ENCODE measurements at places on chromosomes 16 and 17.

- DNase-seq, result no peak
These were observed 26.9 kb downstream of the SEC14L1 start for GRCh38 chr17:77167472-77168306.

- no peak for DNase-seq
These were observed 44.0 kb upstream of the AKTIP start for GRCh38 chr16:53546988-53547391.

GRCh38 chr17:10713318-10713717 is 15.9 kb downstream of the ADPRM start:
- DNase-seq, result no peak

- no peak for DNase-seq
These were observed 6.1 kb downstream of the NOD2 start for GRCh38 chr16:50699326-50700159.

GRCh38 chr17:28500712-28501379 is 5.3 kb upstream of the FOXN1 start:
- DNase-seq, result no peak

- no peak for DNase-seq
These were observed 173.1 kb upstream of the NLRP1 start for GRCh38 chr17:5757314-5757907.

- DNase-seq, result no peak
These were observed 1.4 kb upstream of the CA7 start for GRCh38 chr16:66842765-66843164.

- DNase-seq, result no peak
These were observed 296.6 kb upstream of the PMFBP1 start for GRCh38 chr16:72468582-72468981.

DNA sequence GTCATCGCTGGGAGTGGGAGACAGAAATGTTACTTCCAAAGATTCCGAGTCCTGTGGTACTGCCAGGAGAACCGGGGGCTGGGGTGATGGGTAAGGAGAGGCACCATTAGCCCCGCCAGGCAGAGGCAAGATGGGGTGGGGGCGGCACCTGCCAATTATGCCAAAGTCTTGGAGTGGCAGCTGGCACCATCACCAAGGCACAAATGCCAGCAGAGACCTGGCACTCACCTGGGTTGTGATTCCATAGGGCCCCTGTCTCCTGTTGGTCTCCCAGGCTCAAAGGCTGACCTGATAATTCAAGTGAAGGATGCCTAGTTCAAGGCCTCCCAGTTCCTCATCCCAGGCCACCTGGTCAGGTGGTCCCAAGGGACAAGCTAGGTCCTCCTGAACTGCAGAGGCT is 7.6 kb downstream of the NXPH3 start:
- peak; percentile 31 for DNase-seq

- no peak for DNase-seq
These were observed 618.5 kb downstream of the KCNJ2 start for GRCh38 chr17:70787721-70788300.

DNA sequence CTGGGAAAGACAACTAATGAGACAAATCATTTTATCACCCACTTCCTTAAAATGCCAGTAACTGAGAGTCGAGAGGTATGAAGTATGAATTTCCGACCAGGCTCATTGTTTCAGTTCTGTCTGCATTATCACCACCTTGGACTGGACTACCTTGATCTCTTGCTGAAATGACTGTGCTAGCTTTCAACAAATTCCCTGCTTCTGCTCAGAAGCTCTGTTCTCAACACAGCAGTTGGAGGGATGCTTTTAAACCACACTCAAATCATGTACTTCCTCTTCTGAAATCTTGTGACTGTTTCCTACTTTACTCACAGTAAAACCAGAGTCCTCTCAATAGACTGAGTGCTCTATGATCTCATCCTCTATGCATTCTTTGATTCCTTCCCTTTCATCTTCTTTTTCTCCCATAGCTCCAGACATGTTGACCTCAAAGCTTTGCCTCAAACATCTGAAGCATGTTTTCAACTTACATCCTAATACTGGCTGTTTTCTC is 195.8 kb downstream of the KCNJ2 start:
- DNase-seq, result no peak

DNA sequence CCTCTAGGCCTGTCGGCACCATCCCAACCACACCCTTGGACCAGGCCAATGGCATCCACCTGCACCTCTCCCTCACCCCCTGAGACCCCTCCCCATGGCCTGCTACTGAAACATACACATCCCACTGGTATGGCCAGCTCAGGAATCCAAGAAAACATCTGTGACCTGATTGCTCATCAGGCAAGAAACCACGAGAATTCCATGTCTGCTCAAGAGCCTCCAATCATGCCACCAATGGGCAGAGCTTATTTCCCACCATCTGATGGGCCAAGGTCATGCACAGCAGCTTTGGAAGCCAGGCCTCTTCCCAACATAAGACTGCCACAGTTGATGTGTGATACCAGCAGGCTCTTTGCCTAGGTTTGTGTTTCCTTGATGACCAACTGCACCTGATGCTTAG is 190.1 kb downstream of the C16orf78 start:
- no peak for DNase-seq

DNA sequence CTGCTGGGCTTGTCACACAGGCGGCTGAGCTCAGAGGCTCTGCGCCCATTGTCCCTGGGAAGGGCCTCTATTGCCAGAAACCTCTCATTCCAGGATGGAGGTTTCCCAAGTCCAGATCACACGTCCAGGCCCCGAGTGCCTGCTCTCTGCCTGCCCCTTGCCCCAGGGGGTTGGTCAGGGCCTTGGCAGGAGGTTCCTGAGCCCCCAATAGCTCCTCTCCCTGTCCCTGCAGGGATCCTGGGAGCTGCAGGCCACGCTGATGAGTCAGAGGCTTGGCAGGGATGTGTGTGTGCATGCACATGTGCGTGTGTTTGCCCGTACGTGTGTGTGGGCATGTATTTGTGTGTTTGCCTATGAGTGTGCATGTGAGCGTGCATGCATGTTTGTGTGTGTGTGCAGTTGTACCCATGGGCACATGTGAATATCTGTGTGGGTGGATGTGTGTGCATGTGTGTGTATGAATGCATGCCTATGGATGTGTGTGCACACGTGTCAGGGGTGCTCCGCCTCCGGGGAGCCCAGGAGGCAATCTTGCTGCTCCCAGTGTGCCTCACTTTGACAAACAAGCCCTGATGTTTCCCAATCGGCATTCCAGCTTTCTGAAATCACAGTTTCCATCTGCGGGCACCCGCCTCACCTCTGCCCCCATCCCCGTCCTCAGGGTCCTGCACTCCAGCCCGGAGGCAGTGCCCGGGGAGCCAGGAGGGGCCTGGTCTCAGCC is 98.4 kb upstream of the GSE1 start:
- peak; percentile 65 for DNase-seq

DNA sequence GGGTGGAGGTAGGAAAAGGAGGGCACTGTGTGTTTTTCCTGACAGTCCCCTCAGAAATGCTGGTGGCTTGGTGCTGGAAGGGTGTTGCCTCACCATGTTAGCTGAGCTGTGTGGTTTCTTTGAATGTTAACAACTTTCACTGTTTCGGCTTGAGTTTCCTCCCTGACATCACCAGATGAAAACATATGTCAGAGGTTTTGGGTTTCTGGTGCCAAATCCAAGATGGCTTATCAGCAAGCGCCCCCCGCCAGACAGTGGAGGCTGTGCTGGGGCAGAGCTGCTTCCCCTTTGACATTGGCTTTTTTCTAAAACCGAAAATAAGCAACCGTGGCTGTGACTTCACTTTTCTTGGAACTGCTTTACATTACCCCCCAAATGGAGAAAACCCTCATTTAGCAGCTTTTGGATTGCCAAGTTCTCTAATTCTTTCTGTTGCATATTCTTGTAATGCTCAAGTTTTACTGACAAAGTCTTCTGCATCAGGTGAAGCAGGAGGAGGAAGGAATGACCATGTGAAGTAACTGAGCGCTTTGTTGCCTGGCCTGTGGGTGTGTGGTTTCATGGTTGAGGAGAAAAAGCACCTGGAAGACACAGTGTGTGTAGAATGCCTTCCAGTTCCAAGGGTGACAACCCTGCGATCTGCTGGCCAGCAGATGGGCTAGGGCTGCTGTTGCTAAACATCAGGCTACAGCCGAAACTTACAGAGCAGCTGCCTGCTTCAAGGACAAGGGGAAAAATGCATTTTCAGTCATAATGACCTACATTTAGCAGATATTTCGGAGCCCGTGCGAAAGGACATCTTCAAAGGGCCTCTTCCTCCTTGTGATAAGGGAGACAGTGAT is 9.7 kb downstream of the RMI2 start:
- DNase-seq, result no peak

- no peak for DNase-seq
These were observed 53.4 kb upstream of the CBX4 start for GRCh38 chr17:79892457-79893241.

- no peak for DNase-seq
These were observed 6.4 kb upstream of the LGALS3BP start for GRCh38 chr17:78986048-78986648.

DNA sequence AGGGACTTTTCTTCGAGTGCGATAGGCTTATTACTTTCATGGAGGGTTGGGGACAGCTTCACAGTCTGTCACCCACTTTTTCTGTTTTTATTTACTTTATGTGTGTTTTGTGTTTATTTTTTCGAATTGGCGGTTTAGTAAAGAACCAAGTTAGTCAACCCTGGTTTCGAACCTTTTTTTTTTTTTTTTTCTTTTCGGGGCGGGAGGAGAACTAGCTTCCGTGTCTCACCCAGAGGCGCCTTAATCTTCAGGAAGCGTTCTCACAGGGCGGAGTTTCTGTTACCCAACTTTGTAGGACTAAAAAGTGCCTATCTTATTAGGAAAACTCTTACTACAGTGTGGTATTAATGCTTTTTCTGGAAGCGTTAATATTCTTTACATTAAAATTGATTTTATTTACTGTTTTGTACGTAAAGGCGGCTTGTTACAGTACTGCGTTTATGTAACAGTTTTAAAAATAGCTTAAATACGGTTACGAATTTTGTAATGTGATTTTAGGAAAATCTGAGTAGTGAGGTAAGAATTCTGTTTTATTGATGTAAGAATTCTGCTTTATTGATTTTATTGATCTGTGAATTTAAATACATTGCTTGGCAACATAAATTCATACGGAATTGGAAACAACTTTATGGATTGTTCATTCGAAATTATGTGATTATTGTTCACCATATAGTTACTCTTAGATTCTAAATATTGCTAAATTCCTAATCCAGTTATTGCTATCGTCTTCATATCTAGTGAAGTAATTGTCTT is 885 bp downstream of the ZNF207 start:
- DNase-seq, result peak; percentile 31

- DNase-seq, result no peak
These were observed 37.2 kb downstream of the C16orf82 start for GRCh38 chr16:27103954-27104353.

- DNase-seq, result no peak
These were observed 170.1 kb downstream of the CDK5R1 start for GRCh38 chr17:32656886-32657285.

DNA sequence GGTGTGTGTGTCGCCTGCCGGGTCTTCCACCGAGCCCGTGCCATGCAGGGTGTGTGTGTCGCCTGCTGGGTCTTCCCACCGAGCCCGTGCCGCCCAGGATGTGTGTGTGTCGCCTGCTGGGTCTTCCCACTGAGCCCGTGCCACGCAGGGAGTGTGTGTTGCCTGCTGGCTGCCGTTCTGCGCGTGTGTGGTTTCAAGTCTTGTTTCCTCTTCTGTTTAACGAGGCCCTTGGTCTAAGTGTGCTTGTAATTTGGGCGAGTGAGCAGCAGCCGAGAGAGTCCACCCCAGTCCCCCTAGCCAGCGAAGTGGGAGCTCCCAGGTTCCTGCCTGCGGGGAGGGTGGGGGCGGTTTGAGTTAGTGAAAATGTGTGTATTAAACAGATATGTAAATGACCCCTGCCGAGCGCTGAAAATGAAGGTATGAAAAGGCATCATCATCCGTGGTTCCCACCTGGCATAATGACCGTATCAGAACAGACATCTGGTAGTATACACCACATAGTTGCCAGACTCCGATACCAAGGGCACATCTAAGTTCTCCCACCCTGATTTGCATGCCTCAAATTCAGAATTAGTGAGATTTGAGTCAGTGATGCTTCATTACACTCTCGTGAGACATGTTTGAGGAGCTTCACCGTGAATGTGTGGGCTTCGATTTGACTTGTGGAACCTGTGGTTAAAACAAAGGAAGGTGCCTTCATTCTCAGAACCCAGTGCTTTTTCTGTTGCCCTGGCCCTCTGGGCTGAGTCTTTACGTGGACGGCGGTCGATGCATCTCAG is 114.5 kb upstream of the CHMP6 start:
- DNase-seq, result no peak

- DNase-seq, result peak; percentile 21
These were observed 15.5 kb upstream of the CD300A start for GRCh38 chr17:74450925-74451403.

DNA sequence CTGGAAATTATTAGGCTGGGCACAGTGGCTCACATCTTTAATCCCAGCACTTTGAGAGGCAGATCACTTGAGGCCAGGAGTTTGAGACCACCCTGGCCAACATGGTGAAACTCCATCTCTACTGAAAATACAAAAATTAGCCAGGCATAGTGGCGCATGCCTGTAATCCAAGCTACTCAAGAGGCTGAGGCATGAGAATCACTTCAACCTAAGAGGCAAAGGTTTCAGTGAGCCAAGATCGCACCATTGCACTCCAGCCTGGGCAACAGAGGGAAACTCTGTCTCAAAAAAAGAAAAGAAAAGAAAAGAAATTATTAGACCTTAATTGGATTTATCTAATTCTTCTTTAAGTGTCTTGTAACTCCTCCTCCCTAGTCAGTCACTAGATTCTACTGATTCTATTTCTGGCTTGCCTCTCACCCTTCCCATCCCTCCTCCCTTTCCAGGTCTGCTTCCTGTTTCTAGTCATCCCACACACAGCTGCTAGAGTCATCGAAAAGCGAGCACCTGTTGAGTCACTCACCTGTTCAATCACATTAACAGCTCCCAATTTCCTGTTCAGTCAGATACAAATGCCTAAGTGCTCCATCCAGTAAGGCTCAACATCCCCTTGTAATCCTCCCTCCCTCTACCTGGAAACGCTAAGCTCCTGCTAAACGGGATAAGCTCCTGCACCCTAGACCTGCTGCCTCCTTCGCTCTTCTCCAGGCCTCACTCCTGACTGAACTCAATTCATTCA is 34.6 kb downstream of the ERN1 start:
- no peak for DNase-seq

DNA sequence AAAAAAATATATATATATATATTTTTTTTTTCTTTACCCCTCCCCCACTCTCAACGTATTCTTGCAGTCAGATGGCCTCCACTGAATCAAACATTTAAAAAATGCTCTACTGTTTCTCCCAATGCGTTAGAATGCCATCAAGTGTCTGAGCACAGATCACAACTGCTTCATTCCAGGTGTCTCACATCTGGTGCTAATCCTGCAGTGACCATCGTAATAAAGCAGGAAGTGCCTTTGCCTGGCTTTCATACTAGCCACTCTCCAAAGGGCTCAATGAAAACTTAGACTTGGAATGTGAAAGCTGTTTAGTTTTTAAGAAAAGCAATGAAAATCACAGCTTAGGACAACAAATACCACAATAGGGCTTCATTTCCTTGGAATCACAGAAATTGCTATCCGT is 37.2 kb downstream of the SKAP1 start:
- DNase-seq, result no peak

All from G401 (cell line).